Panc1 (cell line): ENCODE measurements at places on chromosomes 3 and 15.

GRCh38 chr15:94968133-94968532, 736.8 kb downstream of the MCTP2 start:
- DNase-seq, result no peak

DNA sequence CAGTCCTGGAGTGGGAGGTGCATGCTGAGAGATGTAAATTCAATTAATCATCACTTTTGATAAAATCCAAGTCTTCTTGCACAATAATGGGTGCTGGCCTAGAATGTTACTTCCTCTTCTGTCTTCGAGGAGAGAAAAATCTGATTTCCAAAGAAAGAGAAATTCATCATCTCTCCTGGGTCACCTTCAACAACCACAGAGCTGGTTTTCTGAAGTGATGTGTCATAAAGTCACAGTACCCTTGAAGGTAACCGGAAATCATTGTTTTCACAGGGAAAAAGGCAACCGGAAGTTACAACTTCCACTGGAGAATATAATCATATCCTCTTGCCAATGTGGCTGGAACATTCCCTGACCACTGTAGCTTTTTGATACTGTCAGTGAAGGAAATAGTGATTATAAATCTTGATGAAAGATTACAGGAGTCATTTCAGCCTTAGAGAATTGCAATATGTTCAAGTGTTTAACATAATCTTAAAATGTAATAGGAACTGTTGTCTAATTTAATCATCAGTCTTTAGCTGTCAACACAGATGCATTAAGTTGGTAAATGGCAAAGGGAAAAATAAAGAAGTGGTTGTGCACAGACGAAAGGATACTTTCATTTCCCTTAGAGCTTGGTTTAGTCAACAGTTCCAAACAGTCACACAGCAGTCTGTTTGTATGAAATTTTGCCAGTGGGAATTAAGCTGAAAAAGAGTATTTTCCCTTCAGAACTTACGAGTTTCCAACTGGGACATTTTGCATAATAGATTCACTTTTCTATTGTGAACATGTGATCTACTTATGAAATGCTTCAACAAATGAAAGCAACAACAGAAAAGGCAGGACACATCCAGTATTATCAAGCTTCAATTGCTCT, 106.5 kb upstream of the SLC4A7 start:
- no peak for DNase-seq

DNA sequence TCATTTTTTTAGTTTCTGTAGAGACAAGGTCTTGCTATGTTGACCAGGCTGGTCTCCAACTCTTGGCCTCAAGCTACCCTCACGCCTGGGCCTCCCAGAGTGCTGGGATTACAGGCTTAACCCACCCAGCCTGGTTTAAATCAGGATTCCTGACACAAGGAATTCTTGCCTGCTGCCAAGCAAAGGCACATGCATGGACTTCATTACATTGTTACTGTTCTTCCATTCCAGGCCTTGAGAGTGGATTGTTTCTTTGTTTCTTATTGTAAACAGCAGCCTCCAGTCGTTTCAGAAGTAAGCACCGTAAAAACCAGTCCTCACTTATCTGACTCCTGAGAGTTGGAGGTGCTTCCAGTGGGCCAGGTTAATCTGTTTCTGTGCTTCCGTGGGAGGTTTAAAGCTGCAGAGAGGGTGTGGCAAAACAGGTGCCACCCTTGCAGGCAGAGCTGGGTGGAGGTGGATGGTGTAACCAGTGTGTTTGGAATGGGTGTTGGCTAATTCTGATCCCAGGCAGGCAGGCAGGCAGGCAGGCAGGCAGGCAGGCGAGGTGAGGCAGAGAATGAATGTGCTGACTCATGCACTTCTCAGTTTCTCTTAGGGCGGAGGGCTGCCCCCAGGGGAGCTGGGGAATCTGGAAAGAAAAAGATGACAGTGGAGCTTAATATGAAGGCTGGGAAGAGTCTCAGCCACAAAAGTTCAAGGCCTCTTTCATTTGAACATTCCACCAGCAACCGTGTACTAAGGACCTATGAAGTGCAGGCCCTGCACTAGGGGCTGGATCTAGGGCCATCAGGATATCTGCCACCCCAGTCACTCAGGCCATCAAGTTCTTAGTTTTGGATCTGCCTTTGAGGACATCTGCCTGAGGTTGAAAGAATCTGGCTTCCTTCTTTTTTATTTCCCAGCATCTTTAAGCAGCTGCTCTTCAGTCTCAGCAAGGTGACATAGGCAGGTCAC, 37.0 kb upstream of the CDCP1 start:
- no peak for DNase-seq

- DNase-seq, result no peak
Observed at GRCh38 chr3:12815719-12816118, 19.2 kb downstream of the CAND2 start.

DNA sequence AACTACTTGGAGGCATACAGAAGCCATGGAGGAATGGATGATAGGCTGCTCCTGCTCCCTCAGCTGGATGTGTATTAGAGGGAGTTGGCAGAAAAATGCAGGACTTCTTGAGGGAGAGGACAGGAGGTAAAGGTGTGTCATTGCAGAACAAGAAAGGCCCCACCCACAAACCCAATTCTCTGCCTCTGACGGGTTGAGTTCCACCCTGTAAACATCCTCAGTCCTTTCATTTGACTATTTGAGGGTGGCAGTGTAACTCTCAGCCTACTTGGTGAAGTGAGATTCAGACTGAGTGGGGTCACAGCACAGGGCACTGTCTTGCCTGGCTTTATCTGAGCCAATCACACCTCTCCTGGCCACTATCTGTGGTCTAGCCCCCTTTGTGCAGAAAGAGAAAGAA, at the start of gene TPRG1:
TSS of gene TPRG1 (plus strand) at position 265 of the 400 bp plus-strand sequence. CDS start 35,414 bp downstream, outside the sequence.
- DNase-seq, result no peak

DNA sequence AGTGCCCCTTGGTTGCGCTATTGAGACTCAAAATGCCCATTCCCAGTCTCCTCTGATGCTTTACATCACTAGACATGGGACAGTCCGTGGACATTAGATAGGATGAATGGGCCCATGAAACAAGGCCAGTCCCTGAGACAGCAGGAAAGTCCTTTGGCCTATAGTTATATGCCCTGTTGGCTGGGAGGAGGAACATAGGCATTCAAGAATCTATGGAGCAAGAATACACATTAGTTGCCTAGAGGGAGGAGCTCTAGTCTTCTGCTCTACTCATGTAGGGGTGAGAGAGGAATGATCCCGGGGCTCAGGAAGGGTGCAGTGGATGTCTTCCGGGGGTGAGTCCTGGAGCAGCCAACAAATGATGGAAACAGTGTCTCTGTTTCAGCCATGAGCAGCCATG, 58.0 kb upstream of the LRTM1 start:
- DNase-seq, result no peak

- no peak for DNase-seq
Observed at GRCh38 chr15:39326306-39326975, 254.4 kb upstream of the THBS1 start.

DNA sequence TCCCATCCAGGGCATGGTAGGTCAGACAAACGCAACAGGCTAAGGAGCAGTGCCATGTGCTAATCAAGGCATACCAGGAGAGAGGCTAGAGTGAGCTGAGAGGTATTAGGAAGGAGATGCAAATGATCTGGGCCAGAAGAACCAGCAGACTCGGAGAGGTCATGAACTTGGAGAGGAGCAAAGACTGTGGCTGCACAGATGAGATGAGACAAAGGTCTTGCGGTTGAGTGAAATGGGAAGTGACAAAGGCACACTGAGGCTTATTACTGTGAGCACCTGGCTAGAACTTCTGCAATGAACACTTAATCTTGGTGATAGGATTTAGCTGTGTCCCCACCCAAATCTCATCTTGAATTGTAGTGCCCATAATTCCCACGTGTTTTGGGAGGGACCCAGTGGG, 380.2 kb downstream of the ULK4 start:
- no peak for DNase-seq

- DNase-seq, result no peak
Observed at GRCh38 chr15:63043335-63044076, 959 bp downstream of the TPM1 start.

DNA sequence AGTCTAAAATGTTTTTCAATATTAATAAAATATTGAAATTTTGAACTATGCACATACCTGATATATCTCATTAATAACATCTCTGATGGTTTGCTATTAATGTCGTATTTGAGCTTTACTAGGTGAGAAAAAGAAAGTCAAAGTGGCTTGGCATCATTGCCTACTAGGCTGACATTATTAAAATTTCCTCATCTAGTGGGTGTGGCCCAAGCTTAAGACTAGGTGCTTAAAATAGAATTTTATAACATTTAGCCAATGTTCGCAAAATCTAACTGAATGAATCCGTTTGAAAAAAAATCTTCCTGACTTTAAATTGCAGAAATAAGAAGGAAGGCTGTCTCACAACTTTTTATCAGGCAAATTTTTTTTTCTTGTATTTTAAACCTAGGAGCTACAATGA, 46.1 kb downstream of the ABI3BP start:
- no peak for DNase-seq

- no peak for DNase-seq
Observed at GRCh38 chr3:122415104-122415744, 638 bp downstream of the WDR5B start.

- DNase-seq, result no peak
Observed at GRCh38 chr15:82737975-82738374, 28.3 kb upstream of the AP3B2 start.

DNA sequence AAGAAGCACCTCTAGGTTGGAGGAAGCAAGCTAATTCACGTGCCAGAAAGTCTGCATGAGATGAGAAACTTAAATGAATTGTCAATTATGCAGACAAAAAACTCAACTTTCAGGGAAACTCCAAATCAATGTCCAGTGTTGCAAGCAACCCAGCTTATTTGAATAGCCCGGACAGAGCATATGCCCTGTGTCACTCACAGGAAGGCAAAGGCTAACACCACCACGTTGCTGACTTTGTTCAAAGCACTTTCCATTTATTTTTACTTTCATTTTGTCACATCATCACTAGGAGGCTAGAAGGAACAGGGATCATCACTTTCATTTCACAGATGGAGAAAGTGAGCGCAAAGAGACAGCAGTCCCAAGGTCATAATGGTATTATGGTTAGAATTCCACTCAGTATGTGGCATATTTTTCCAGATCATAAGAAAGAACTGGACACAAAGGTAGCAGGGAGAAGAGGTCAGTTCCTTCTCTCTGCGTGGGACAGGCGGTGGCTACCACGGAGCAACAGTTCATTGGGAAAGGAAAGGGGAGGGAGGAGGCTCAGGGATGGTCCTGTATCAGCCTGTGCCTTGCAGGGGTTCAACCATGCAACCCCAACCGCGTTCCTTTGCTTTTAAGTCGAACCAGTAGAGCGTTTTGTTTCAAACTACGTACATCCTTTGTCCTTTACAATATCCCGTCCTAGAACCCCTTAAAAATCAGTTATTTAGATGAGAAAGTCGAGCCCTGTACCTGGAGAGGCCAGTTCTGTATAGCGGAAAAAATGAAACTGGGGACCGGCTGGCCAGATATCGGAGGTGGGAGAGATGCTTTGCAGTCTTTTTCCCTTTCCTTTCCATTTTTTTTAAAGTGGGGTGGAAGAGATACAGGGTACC, 1.1 kb downstream of the HEG1 start:
- DNase-seq, result no peak

DNA sequence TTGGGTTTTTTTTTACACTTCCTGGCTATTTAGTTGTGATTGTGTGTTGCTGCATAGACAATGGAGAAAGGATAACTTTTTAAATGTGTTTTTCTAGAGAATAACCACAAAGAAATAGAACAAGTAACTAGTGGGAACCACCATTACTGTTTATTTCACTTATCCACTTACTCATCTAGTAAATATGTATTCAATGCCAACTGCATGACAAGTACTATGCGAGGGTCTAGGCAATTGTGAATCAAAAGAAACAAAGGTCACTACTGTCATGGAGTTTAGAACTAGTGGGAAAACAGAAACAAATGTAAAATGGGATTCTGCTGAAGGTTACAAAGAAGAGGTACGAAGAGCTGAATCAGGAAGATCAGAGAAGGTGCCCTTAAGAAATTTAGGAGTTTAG, 600.9 kb upstream of the ROBO2 start:
- DNase-seq, result no peak

DNA sequence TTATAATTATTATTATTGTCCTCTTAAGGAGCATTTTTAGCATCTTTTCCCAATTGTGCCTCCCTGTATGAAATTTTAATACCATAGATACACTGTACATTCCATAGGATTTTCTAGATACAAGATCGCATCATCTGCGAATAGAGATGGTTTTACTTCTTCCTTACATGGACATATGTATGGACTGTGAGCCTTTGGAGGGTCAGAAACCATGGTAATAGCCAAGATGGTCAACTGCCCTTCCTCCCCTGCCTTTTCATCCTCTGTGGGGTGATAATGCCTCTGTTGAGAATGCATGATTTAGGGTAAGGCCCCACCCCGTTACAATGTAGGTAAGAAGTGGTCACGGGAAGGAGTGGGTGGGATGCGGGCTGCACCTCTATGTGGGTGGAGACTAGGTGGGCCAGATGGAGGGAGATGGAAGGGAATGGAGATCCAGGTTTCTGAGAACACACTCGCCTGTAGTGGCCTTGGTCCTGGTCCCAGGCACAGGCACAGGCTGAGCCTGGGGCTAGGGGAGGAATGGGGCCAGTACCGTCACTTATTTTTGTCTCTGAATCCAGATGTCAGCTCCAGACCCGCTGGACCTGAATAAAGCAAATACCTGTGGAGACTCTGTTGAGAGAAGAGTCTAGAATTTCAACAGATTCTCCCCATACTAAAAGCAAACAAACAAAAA, 31.7 kb downstream of the GOLGA6A start:
- DNase-seq, result no peak

GRCh38 chr3:194489736-194490612, 3.2 kb upstream of the ATP13A3 start:
- DNase-seq, result no peak

DNA sequence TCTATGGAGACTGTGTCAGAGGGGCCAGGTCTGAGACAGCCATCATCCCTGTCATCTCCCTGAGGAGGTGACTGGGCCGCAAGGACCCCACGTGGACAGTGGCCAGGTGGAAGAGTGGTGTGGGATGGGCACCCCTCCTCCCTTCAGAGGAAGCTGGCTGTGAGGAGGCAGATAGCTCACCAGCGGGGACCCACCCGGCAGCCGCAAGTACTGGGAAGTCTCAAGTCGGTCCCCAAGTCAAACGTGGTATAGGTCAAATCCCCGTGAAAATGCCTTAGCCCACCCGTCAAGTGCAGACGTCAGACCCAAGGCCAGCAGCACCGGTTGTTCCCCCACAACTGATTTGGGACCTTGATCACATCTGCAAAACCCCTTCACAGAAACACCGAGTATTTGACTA, 12.3 kb upstream of the KLF13 start:
- DNase-seq, result no peak

GRCh38 chr3:66236281-66236680, 15.5 kb downstream of the SLC25A26 start:
- DNase-seq, result no peak

DNA sequence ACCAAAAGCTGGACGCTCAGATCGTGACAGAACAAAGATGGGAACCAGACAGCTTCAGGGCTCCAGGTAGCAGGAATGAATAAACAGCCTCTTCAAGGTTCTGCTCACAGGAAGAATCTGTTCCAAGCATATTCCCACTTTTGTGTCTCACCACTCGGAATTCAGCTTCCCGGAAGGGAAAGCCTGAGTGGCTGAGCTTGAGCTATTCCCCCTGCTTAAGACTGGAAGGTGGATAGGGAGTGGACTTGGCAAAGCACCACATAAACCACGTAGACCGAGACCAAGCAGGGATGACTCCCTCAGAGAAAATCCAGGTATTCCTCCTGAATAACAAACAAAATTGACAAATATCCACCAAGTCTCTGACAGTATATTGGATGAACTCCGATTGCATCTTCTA, 180.2 kb upstream of the NR2F2 start:
- no peak for DNase-seq

GRCh38 chr3:152402695-152403451, 134.1 kb downstream of the MBNL1 start:
- DNase-seq, result no peak
